Left ventricle myocardium inferior (tissue), 1 donor: ENCODE measurements at places on chromosomes 16 and 17.

GRCh38 chr16:49158029-49158642 is 123.5 kb downstream of the CBLN1 start:
- peak; percentile 14 for DNase-seq

DNA sequence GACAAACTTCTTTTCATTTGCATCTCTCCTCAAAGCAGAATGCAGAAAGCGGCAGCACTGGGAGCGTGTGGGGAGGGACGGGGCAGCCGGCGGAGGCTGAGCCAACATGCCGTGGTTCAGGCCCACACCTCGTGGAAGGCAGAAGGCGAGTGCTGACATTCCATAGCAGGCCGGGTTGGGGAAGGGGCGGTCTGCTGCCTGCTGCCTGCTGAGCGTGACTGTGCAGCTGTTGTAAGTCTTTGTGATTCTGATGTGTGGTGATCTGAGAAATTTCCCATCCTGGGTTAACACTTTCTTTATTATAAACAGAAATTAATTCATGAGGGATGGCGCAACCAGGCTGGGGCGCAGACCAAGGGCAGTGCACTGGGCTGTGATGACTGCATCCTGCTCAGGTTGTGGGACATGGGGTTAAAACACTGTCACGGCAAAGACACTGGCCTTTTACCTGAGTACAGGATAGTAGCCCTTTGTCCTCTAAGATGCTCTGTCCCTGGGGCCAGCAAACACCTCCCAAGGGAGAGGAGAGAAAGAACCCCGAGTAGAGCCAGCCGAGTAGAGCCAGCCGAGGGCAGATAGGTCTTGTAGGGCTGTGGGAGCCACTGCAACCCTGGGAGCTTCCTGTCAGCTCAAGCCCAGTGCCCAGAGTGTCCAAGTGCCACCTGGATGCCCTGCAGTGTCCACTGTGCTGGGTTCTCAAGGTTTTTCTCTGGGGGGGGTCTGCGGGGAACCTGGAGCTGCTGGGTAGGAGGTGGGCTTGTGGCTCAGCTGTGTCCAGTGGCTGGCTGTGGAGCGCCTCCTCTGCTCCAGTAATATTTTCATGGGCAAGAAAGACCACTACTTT is 8.8 kb upstream of the DNASE1 start:
- DNase-seq: no peak

DNA sequence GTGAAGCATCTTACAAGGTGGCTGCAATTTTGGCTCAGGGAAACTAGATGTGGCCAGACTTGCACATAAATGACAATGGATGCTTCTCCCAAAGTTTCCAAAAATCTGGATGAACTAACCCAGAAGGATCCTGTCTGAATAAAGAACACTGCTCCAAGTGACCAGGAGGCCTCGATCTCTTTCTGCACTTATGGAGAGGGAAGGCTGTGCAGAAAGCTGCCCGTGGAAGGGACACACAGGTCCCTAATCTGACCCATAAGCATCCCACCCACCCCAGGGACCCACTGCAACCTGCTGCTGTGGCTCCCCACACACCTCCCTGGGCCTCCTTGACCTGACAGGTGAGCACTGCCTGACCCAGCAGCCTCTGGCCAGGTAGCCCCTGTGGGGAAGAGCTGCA is 74.6 kb upstream of the SEC14L1 start:
- DNase-seq: no peak

DNA sequence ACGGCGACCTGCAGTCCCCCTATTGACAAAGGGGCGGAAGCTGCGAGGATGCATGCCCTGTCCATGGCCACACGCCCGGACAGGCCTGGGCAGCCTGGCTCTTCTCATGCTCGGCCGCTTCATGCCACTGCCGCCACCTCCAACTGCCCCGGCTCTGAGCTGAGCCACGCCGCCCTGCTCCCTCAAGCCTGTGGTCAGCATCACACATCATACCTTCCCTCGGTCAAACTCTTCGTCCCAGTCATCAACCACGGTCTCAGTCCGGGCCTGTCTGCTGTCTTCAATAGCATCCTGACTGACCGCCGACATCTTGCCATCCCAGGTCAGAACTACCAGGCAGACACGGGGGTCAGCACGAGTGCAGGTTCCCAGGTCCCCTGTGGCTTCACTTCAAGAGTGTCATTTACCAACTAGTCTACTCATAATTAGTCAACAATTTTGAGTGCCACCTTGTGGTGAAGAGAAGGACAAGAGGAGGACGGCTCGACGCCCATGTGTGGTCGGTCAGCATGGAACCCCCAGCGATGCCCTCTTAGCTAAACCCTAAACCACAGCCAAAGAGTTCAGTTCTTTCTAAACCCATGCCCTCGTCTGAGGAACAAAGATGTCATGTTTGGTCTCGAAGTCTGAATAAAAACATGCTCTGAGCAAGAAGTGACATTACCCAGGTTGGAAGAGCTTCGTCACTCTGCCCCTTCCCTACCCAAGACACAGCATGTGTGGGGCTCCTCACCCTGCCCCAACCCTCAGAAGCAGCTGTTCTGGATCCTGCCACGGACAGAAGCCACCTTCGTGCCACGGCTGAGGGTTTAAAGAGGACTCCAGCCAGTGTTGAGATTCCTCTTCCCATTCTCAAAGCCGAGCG is 16.9 kb upstream of the CYTH1 start:
- no peak for DNase-seq

DNA sequence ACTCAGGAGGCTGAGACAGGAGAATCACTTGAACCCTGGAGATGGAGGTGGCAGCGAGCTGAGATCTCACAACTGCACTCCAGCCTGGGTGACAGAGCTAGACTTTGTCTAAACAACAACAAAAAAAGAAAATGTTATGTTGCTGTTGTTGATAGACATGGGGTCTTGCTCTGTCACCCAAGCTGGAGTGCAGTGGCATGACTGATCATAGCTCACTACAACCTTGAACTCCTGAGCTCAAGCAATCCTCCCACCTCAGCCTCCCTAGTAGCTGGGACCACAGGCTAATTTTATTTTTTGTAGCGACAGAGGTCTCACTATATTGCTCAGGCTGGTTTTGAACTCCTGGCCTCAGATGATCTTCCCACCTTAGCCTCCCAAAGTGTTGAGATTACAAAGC is 20.0 kb downstream of the FBXO47 start:
- DNase-seq: no peak

DNA sequence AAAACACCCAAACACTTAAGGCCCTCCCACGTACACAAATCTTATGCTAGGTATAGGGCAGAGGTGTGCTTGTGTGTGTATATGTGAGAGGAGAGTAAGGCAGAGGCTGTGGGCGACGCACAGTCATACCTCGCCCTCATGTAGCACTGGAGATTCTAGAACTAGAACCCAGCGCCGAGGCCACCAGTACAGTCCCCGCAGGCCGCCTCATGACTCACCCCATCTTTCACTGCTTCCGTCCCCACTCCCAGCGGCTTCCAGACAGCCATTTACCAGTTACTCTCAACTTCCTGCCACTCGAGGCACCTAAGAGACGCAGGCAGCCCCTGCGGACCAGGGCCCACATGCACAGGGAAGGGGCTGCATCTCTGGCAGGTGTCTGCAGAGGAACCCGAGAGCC is 23.2 kb upstream of the CYTH1 start:
- no peak for DNase-seq

DNA sequence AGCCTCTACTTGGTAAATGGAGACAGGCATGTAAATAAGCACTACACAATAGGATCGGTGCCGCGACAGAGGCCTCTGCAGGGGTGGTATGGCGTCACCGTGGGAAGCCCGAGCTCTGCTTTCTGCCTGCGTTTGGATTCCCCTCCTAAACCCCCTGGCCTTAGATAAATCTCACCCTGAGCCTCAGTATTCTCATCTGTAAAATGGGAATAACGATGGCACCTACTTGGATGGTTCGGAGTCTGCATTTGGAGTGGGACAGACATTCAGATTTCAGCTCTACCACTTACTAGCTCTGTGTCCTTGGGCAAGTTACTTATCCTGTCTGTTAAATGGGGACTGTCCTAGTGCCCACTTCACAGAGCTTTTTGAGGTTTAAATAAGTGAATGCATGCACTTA is 42.8 kb upstream of the TNRC6A start:
- no peak for DNase-seq

DNA sequence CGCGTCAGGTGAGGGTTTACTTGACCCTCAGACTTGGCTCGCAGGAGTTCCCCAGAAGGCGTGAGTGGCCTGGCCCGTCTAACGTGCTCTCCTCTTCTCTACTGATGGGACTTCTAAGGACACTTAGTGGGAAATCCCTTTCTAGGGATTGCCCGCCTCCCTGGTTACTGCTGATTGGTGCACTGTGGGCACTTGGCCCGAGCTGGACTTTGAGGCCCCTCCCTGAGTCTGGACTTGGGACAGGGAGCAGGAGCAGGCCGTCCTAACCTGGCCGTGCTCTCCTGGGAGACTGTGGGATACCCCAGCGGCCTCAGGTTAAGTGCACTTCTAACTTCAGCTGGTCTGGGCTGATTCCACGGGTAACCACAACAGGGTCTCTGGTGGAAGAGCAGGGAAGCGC is 14.7 kb downstream of the IFT140 start:
- DNase-seq: no peak

GRCh38 chr16:19188406-19188805 is 20.4 kb downstream of the SYT17 start:
- no peak for DNase-seq

DNA sequence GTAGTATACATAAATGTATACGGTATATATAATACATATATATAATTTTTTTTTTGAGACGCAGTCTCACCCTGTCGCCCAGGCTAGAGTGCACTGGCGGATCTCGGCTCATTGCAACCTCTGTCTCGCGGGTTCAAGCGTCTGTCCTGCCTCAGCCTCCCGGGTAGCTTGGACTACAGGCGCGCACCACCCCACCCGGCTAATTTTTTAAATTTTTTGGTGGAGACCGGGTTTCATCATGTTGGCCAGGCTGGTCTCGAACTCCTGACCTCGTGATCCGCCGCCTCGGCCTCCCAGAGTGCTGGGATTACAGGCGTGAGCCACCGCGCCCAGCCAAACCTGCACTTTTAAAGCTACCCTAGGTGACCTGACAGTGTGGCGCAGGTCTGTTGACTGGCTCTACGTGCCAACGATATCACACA is 745 bp downstream of the PAM16 start:
- no peak for DNase-seq

DNA sequence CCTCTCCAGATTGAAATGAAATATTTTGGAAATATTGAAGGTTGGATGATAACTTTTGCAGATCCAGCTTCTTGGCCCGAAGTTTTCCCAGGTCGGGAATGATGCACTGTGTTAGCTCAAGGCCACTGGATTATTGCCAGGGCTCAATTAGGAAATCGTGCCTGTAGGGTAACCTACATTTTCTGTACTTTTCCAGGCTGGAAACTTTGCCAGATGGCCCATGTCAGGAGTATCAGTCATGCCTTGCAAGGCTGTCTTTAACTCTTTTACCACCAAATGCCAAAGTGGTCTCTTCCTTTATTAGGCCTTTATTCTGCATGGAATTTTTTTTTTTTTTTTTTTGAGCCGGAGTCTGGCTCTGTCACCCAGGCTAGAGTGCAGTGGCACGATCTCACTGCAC is 8.9 kb upstream of the SEC14L1 start:
- DNase-seq: no peak

- no peak for DNase-seq
Observed at GRCh38 chr17:81551458-81552243, 502 bp downstream of the FAAP100 start.

- peak; percentile 54 for DNase-seq
Observed at GRCh38 chr16:55500530-55501011, 8.3 kb upstream of the LPCAT2 start.

- DNase-seq: no peak
Observed at GRCh38 chr16:81190667-81191066, 47.8 kb upstream of the BCO1 start.

- DNase-seq: no peak
Observed at GRCh38 chr17:57631871-57632270, 113.2 kb downstream of the CCDC182 start.

- no peak for DNase-seq
Observed at GRCh38 chr17:53137869-53138268, 684.9 kb upstream of the KIF2B start.

- DNase-seq: no peak
Observed at GRCh38 chr17:50064253-50065001, 8.5 kb downstream of the ITGA3 start.

DNA sequence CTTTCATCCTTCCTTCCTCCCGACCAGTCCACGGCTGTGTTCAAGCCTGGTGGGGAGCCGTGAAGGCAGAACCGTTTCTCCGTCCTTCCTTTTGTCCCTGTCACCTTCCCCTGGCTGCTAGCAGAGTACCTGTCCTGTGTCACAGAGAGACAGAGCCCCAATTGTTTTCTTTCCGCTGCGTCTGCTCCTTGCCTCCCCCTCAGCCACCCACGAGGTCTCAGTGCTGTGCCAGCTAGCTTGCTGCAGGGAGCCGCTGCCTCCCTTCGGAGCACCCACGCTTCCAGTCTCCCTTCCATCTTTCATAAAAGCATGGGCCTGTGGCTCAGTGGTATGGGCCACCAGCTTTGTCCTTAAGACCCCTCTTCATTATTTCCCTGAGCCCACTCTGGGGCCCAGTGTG is 62.2 kb downstream of the MPRIP start:
- DNase-seq: peak; percentile 13

DNA sequence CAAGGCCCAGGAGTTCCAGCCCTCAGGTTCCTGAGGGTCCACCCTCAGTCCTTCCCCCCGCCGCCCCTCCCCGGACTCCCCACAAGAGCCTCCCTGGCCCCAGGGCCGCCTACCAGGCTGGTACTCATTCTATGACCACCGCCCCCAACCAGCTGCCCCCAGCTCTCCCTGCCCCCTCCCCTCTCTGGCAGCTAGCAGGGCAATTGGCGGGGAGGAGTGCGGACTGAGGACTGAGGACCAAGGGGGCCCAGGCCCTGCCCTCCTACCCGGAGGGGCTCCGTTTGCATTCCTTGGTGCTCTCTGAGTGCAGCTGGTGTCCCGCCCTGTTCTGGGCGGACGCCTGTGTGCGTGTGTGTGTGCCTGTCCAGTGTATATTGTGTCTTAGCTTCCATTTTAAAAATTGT is 19.1 kb downstream of the UNC13D start:
- DNase-seq: no peak

- DNase-seq: peak; percentile 53
Observed at GRCh38 chr17:19664136-19664820, 15.7 kb downstream of the ALDH3A2 start.

GRCh38 chr16:53744449-53744848 is 40.5 kb downstream of the FTO start:
- no peak for DNase-seq

GRCh38 chr16:31130899-31131298 is 4.6 kb downstream of the PRSS8 start:
- no peak for DNase-seq

DNA sequence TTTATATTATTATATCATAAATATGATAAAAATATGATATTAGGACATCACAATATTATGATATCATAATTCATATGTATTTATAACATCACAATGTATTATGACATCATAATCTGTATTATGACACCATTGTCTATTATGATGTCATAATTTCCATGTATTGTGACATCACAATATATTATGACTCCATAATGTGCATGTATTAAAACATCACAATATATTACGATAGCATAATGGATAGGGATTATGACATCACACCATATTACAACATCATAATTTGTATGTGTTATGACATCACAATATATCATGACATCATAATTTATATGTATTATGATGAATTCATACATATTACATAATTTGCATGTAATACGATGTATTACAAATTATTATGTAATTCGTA is 1755.9 kb downstream of the TP53TG3F start:
- DNase-seq: no peak

- DNase-seq: peak; percentile 40
Observed at GRCh38 chr16:66961065-66961744, at the start of gene CES3. Gene CES3 (plus strand): TSS chr16:66961266. CDS start chr16:66961308, 42 bp downstream.
